Activated T-helper 1 cell treated with anti-CD3 and anti-CD28 coated beads, Interleukin-12 subunit alpha, Interleukin-12 subunit beta, Interleukin-2, Interleukin-4 antibody, amounts not matched to agents 30 ng/mL and 10 ng/mL and 1 ng/mL, durations not matched to agents 14 hours and 24 hours and 36 hours (primary cell): ENCODE measurements at places on chromosomes 11 and 22. TPM values are rescaled to one million over a fixed set of nuclear protein-coding genes. Genes with fewer than 3 reads are reported as not detected.

Gene CSKMT
- total RNA-seq, result 65.0 and 69.4 TPM in 2 replicates

Gene AQP11
- 0.18 and 0.59 TPM in 2 replicates for total RNA-seq

Gene FBXO3
- 18.6 and 24.3 TPM in 2 replicates for total RNA-seq

Gene POU2F3
- 0.36 TPM in 1 of 2 replicates, not detected in the other for total RNA-seq

Gene SEPTIN3
- 7.0 and 7.9 TPM in 2 replicates for total RNA-seq

Gene OSM
- 76.7 and 78.3 TPM in 2 replicates for total RNA-seq

Gene RIMBP3C
- 0.32 and 0.34 TPM in 2 replicates for total RNA-seq

Gene LARGE1
- total RNA-seq, result 0.05 and 0.10 TPM in 2 replicates

Gene OLFML1
- not detected in 2 replicates for total RNA-seq

Gene CFAP68
- total RNA-seq, result 17.7 and 22.3 TPM in 2 replicates

DNA sequence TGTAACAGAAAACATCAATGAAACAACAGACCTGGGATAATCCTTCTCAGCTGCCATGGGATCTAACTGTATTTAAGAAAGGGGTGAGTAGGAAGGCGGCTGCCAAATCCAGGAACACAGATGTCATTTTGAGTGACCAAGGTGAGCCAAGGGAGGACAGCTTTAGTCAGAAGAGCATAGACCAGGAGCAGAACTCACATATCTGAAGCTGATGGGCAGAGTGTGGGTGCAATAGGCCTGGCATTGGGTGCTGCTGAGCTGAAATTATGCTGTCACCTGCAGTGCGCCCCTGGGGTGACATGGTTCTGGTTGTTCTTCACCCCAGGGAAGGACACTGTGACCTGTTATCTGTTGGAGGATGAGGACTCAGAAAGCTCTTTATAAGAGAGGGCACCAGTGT, 88.9 kb upstream of the TOP3B start:
- no peaks in the 10 kb centered on the region for H3K36me3 ChIP-seq
- no peak overlapping the region for H3K27ac ChIP-seq
- no peak overlapping the region for H3K4me3 ChIP-seq
- peaks cover 12% of the 10 kb centered on the region for H3K27me3 ChIP-seq
- H3K4me1 ChIP-seq, result no peaks in the 10 kb centered on the region

- no peaks in the 10 kb centered on the region for H3K36me3 ChIP-seq
- H3K27me3 ChIP-seq, result no peaks in the 10 kb centered on the region
- H3K4me1 ChIP-seq, result no peaks in the 10 kb centered on the region
- DNase-seq, result no peak
These were observed 758.3 kb downstream of the FAM181B start for GRCh38 chr11:81975261-81975900.

- no peak for DNase-seq
- H3K27ac ChIP-seq, result no peak overlapping the region
- no peak overlapping the region for H3K4me3 ChIP-seq
- H3K4me1 ChIP-seq, result peaks cover 6% of the 10 kb centered on the region
These were observed 45.8 kb downstream of the LMO1 start for GRCh38 chr11:8217926-8218325.

DNA sequence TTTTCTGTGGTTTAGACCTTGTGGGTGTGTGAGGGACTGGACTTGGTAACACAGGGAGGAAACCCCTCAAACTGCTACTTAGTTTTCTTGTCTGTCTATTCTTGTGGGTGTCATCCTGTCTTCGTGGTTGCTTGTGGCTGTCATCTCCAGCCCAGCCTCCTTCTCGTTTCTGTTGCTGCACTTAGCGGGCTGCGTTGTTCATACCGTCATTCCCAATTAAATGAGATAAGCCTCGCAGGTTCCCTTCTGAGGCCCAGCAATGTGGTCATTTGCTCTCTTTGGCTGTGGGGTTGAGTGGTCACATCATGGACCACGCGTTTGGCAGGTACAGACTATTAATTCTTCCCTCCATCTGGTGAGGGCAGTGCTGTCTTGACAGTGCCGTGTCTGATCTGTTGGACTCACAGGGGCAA, 18.8 kb downstream of the PANX1 start:
- peaks cover 97% of the 10 kb centered on the region for H3K4me1 ChIP-seq
- H3K4me3 ChIP-seq, result peak overlapping the region; percentile 67
- H3K27me3 ChIP-seq, result no peaks in the 10 kb centered on the region
- DNase-seq, result no peak
- H3K36me3 ChIP-seq, result peaks cover 15% of the 10 kb centered on the region
- peak overlapping the region; percentile 65 for H3K27ac ChIP-seq

GRCh38 chr11:59666969-59667368, 1.9 kb downstream of the PATL1 start:
- no peaks in the 10 kb centered on the region for H3K27me3 ChIP-seq
- DNase-seq, result no peak
- H3K27ac ChIP-seq, result peak overlapping the region; percentile 59
- H3K36me3 ChIP-seq, result peaks cover 35% of the 10 kb centered on the region
- H3K4me3 ChIP-seq, result peak overlapping the region; percentile 94

GRCh38 chr11:61497473-61497872, 11.1 kb upstream of the LRRC10B start:
- peaks cover 2% of the 10 kb centered on the region for H3K27me3 ChIP-seq
- no peaks in the 10 kb centered on the region for H3K36me3 ChIP-seq
- H3K27ac ChIP-seq, result no peak overlapping the region
- no peaks in the 10 kb centered on the region for H3K4me1 ChIP-seq

DNA sequence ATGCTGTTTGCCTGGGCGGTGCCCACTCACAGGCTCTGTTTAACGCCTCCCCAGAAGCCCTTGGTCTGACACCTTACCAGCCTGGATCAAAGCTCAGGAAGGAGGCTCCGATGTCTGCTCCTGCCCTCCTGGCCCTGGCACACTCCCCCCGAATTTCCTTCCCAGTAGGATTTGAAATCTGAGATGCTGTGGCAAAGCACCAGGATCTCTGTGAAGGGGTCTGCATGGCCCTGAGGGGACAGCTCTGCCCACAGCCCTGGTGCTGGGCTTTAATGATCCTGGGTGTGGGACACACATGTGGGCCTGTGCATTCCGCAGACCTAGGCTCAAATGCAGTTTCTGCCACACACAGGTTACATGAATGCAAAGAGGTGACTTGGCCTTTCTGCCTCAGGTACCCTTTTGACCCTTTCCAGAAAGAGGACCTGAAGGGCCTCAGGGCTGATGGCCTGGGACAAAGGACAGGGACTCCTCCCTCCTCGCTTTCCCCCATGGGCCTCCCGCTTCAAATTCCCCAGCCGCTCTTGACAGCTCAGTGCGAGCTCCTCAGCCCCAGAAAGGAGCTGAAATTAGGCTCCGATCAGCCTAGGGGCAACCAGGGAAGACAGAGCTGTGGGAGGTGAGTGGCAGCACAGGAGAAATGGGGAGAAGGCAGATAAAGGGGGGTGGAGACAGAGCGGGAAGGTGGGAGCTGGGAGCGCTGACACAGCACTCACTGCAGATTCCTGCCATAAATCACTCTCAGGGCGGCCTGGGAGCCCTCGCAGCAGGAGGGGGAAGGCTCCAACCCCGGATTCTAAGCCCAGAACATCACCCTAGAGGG, 41.3 kb downstream of the TRIM29 start:
- H3K4me3 ChIP-seq, result no peak overlapping the region
- peaks cover 4% of the 10 kb centered on the region for H3K27me3 ChIP-seq
- no peaks in the 10 kb centered on the region for H3K36me3 ChIP-seq
- no peak for DNase-seq

DNA sequence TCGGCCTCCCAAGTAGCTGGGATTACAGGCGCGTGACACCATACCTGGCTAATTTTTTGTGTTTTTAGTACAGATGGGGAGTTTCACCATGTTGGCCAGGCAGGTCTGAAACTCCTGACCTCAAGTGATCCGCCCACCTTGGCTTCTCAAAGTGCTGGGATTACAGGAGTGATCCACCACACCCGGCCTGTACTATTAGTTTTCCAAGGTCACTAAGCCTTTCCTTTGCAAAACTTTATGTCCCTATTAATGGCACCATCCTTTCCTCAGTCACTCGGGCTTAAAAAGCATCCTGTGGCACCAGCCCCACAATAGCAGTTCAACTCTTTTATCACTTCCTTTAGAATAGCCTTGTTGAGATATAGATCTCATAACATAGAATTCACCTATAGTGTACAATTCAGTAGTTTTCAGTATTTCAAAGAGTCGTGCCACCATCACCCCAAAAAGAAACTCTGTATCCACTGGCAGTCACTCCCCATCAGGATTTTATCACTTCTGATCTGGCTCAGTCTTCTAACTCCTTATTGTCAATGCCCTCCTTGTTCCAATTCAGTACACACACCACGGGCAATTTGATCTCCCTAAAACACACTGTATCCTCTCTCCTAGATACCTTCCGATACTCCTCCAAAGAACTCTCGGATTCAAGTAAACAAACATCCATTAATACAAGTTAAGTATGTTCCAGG, 921 bp upstream of the BCL2L13 start:
- DNase-seq, result no peak
- H3K27me3 ChIP-seq, result peaks cover 5% of the 10 kb centered on the region
- H3K4me3 ChIP-seq, result peak overlapping the region; percentile 94
- H3K4me1 ChIP-seq, result peaks cover 25% of the 10 kb centered on the region

DNA sequence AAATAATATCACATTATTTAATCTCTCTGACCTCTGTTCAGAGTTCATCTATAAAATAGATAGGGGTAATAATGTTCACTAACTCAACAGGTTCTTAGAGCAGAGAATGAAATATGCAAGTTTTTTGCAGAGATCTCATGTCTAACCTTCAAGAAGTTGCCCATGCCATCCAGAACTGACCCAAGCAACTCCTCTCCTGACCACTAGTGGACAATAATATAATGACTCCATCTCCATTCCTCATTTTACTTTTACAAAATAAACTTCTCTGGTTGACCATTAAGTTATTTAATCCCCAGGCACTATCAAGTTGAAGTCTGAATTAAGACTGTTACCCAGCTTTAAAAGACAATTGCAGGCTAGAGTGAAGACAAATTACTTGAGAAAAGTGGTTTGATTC, 382.6 kb downstream of the KCNA4 start:
- H3K4me1 ChIP-seq, result no peaks in the 10 kb centered on the region
- no peaks in the 10 kb centered on the region for H3K27me3 ChIP-seq
- DNase-seq, result no peak
- H3K27ac ChIP-seq, result no peak overlapping the region
- no peak overlapping the region for H3K4me3 ChIP-seq

- H3K36me3 ChIP-seq, result no peaks in the 10 kb centered on the region
- no peak overlapping the region for H3K4me3 ChIP-seq
- DNase-seq, result no peak
- peaks cover 3% of the 10 kb centered on the region for H3K27me3 ChIP-seq
- no peaks in the 10 kb centered on the region for H3K4me1 ChIP-seq
- no peak overlapping the region for H3K27ac ChIP-seq
These were observed 189.8 kb downstream of the JRKL start for GRCh38 chr11:96579656-96580055.

DNA sequence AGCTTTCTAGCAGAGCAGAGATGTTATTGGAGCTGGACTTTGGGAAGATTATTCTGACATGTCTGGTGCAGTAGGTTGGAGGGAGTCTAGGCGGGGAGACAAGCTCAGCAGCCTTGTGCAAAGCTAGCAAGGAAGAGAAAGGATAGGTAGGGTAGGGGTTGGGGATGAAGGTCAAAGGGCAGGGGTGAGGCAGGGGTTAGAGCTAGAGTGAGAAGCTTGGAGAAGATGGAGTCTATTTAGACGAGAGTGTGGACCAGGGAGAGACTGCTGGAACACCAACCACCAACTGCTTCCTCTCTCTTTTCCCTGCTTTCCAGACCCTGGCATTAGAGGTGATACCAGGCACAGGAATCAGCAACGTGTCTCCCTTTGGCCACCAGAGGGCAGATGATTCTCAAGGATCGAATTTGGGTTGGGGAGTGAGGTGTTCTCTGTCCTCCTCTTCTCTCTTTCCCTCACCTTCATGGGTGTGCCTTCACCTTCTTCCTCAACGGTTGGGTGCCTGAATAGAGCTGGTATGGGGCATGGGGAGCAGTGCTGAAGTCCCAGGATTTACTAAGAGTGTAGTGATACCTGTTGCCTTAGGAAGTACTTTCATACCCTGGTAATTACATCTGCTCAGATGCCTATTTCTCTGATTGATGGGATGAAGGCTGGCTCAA, 1.8 kb upstream of the MARK2 start:
- peaks cover 14% of the 10 kb centered on the region for H3K36me3 ChIP-seq
- H3K27me3 ChIP-seq, result peaks cover 5% of the 10 kb centered on the region
- H3K4me1 ChIP-seq, result peaks cover 51% of the 10 kb centered on the region
- DNase-seq, result peak; percentile 66

DNA sequence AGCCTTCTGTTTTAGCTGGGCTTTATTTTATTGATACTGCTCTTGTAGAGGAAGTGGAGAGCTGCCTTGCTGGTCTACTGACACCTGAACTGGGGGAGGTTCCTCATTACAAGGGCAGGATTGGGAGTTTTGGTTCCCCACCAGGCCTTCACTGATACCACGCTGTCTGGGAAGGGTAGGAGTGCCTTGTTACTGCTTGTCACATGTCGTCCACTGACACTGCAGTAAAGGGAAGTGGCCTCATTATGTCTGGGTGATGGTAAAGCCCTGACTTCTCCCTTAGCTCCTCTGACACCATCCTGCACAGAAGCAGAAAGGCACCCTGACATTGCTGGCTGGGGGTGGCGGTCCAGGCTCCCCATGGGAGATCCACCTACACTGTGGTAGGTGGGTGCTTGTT, 38.7 kb upstream of the ELF5 start:
- no peak for DNase-seq
- H3K4me3 ChIP-seq, result no peak overlapping the region
- no peaks in the 10 kb centered on the region for H3K4me1 ChIP-seq

DNA sequence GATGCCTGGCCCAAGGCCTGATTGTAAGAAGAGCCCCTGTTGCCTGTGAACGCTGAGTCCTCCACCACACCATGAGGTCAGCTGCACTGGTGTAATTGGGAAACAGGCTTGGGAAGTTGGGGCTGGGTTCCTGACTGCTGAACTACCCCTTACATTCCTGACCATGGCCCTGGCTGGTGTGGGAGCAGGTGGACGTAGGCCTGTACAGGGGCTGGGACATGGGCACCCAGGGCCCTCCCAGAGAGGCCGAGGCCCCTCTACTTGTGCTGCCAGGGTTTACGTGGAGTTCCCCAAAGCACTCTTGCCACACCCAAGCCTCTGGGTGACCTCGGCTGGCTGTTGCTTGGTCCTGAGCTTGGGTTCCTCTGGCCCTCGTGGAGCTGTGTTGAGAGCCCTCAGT, 5.4 kb downstream of the RELT start:
- H3K36me3 ChIP-seq, result peaks cover 3% of the 10 kb centered on the region
- no peak for DNase-seq
- no peak overlapping the region for H3K4me3 ChIP-seq
- no peak overlapping the region for H3K27ac ChIP-seq
- peaks cover 66% of the 10 kb centered on the region for H3K4me1 ChIP-seq

DNA sequence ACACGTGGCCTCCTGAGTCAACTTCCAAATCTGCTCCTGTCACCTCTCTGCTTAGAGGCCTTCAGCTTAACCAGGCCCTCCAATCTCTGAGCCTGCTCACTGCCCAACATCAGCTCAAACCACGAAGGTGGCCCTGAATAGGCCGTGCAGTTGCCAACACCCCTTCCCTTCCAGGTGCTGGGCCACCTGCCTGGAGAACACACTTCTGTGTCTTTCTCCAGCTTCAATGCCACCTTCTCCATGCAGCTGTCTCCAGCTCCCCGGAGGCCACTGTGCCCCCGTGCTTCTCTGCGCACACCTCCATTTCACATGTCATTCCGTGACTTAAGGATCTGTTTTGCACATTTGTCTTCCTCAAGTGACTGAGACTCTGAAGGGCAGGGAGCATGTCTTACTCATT, 5.3 kb downstream of the RELA start:
- DNase-seq, result no peak
- peaks cover 55% of the 10 kb centered on the region for H3K4me1 ChIP-seq
- H3K4me3 ChIP-seq, result no peak overlapping the region
- H3K27ac ChIP-seq, result no peak overlapping the region
- peaks cover 61% of the 10 kb centered on the region for H3K36me3 ChIP-seq
